ENCODE measurements at places on chromosomes 5 and 9. TPM values are rescaled to one million over a fixed set of nuclear protein-coding genes. Genes with fewer than 3 reads are reported as not detected.

The ORM1 gene
- total RNA-seq: not detected

The TEX48 gene
- not detected for total RNA-seq

The GABRB2 gene
- 77.0 TPM for total RNA-seq

The GRM6 gene
- total RNA-seq: 0.63 TPM

The COMMD10 gene
- total RNA-seq: 26.3 TPM

The OR13F1 gene
- not detected for total RNA-seq

The TMC1 gene
- total RNA-seq: 0.94 TPM
